ENCODE measurements at places on chromosomes 7 and 10. TPM values are rescaled to one million over a fixed set of nuclear protein-coding genes. Genes with fewer than 3 reads are reported as not detected.

The NUTM2E gene
- total RNA-seq, result not detected

The SPDYE1 gene
- not detected for total RNA-seq

The ZNF853 gene
- total RNA-seq, result 16.6 TPM

The CCDC146 gene
- 0.61 TPM for total RNA-seq

- no peak for DNase-seq
Observed at GRCh38 chr10:79047875-79048638, 20.7 kb upstream of the ZMIZ1 start.

DNA sequence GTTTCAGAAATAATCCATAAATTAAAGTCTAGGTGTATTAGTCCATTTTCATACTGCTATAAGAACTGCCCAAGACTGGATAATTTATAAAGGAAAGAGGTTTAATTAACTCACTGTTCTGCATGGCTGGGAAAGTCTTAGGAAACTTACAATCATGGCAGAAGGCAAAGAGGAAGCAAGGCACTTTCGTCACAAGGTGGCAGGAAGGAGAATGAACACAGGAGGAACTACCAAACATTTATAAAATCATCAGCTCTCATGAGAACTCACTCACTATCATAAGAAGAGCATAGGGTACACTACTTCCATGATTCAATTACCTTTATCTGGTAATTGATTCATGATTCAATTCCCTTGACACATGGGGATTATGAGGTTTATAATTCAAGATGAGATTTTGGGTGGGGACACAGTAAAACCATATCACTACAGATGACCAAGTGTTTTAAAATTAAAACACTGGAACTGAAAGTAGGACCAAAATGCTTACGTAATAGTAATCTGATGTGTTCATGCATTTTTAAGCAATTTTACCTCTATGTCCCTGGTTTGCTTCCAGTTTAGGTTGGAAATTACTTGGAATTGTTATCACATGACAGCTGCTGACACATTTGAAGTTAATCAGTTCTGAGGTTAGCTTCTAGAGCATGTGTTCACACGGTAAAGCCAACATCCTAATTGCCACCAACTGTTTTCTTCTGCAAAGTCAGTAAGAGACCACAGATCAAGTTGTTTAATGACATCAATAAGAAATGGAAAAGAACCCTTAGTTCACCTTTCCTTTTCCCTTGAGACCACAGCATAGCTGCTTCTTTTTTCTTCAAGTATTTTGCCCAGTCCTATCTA lies 48.4 kb upstream of the SEMA3C start:
- DNase-seq, result peak; percentile 11

DNA sequence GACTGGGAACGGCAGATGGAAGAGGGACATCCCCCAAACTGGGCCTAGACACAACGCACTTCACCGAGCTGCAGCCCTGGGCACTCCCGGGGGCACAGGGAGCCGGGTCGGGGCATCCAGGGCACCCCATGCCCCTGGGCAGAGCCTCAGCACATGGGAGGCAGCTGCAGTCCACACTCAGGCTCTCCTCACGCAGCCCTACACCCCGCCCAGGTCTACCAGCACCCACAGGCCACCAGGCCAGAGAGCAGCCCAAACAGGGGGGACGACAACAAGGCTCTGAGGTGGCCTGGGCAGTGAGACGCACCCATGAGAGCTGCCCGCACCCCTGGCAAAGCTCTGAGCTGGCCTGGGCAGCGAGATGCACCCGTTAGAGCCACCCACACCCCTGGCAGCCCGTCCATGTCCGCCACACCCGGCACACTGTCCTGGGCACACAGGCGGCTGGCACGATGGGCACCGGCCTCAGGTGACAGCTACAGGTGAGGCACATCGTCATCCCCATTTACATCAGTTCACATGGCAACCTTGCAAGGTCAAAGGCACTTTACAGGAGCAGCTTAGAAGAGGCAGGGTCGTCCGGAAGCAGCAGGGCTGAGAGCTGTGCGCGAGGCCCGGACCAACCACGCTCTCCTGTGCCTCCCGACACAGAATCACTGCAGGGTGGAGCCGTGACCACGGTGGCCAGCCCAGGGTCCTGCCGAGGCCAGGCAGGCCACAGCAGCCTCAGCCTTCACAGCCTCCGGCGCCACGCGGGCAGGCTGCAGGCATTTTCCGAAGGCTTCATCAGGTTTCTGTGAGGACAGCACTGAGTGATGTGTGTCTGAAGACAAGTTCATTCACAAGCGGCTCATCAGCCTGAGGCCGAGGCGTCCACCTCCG lies 228.6 kb downstream of the MAD1L1 start:
- DNase-seq, result no peak

DNA sequence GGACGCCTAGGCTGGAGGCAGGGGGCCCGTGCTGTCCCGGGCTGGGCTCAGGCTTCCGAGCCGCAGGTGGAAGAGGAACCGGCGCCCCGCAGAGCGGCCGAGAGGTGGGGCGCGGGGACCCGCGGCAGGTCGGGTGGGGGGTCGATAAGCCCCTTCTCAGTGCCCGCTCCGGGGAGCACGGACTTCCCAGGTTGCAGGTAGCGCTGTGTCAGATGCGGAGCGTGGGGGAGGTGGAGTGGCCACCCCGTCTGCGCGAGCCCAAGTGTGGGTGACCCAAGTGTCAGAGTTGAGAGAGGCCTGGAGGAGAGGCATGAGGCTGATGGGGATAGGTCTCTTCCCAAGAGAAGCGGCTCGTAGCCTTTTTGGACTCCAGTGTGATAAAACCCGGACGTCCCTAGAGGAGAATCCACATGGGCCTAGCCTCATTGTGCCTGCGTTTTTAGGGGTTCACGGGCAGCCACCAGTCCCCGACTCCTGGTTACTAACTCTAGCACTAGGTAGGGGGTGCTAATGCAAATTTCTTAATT lies 580 bp downstream of the EEPD1 start:
- peak; percentile 15 for DNase-seq

DNA sequence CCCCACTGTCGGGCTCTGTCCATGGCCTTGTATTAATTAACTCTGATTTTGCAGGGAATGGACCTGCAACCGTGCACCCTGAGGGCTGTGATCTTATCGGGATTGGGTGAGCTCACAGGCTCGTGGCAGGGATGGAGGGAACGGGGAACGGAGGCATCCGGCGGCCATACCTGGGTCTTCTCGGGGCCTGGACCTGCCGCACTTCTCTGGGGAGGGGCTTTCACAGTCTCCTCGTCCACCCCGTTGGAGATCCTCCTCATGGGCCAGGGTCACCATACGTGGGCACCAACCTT lies 57.5 kb upstream of the SHH start:
- DNase-seq, result no peak

DNA sequence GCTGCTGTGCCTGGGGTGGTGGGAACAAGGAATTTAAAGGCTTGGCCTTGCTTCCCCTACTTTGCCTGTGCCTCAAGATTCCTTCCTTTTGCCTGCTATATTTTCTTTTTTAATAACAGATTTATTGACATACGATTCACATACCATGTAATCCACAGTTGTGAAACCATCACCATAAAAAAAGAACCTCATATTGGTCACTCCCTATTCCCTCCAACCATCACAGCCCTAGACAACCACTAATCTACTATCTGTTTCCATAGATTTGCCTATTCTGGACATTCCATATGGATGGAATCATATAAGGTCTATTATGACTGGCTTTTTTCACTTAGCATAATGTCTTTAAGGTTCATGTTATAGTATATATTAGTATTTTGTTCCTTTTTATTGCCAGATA lies 59.3 kb upstream of the TRIM8 start:
- DNase-seq, result no peak

GRCh38 chr7:93823621-93824020 lies 66.9 kb downstream of the TFPI2 start:
- DNase-seq, result no peak

- no peak for DNase-seq
Observed at GRCh38 chr10:116101616-116102315, 171.2 kb downstream of the GFRA1 start.

Measured in G401 (cell line).